ENCODE measurements at places on chromosomes 2 and 18. TPM values are rescaled to one million over a fixed set of nuclear protein-coding genes. Genes with fewer than 3 reads are reported as not detected.

The SPP2 gene
- polyA plus RNA-seq, result not detected

The PLCD4 gene
- polyA plus RNA-seq, result 9.0 TPM

The GREB1 gene
- polyA plus RNA-seq, result 12.5 TPM

GRCh38 chr2:229090225-229090624 lies 180.9 kb downstream of the PID1 start:
- DNase-seq, result no peak

DNA sequence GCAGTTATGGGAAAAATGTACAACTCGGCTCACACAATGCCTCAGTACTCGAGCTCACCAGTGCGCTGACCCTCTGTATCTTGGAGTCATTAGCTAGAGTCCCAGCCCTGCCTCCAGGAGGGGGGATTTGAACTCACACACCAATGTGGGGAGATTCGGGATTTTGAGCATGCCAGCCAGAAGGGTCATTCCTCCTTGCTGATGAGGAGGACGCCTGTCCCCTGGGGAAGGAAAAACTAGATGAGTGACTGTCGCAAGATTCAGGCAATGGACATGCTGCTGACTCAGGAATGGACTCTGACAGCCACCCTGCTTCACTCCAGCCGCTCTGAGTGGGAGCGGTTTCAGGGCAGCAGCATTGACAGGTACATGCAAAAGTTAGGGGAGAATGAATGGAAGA lies 20.6 kb downstream of the FIGN start:
- no peak for DNase-seq

The ZC3H8 gene
- polyA plus RNA-seq, result 17.9 TPM

Measured in right renal pelvis (tissue), 4 donors.